Epithelial cell of prostate (primary cell): ENCODE measurements at places on chromosomes 16 and 17.

DNA sequence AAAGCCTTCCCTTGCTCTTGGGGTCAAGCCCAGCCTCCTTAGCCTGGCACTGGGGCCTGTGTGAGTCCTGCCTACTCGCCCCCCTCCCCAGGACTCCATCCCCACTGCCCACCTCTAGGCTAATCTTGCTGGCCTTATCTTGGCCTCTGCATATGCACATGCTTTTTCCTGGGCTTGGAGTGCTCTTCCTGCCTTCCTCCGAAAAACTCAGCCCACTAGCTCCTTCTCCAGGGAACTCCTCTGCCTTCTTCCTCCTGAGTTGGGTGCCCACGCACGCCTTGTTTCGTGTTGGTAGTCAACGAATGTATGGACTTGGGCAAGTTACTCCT is 16.5 kb downstream of the TBX2 start:
- DNase-seq, result no peak

GRCh38 chr17:55421179-55421934 is at the start of gene MMD:
Gene MMD (minus strand): TSS chr17:55421835. CDS start chr17:55421695, 140 bp downstream.
- no peak for DNase-seq

DNA sequence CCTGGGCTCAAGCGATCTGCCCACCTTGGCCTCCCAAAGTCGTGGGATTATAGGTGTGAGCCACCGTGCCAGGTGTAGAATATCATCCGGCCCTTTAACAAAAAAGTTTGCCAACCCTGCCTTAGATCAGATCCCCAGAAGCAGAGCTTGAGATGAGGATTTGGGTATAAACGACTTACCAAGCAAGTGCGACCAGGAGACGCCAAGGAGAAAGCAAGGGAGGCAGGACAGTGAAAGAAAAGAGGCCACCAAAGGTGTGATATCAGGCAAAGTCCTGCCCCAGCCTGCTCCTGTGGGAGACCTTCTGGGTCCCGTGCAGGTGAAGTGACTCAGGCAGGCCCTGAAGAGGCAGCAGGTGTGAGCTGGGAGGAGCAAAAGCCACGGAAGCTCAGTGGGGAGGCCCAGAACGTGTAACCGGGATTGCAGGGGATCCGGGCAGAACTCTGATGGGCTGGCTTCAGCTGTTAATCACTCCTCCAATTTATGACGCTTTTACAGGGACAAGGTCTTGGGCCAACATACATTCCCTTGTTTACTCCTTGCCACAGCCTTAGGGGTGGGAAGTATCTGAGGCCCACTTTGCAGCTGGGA is 14.1 kb upstream of the CALB2 start:
- no peak for DNase-seq

- DNase-seq, result no peak
These were observed 19.9 kb upstream of the RSL1D1 start for GRCh38 chr16:11871193-11871592.

DNA sequence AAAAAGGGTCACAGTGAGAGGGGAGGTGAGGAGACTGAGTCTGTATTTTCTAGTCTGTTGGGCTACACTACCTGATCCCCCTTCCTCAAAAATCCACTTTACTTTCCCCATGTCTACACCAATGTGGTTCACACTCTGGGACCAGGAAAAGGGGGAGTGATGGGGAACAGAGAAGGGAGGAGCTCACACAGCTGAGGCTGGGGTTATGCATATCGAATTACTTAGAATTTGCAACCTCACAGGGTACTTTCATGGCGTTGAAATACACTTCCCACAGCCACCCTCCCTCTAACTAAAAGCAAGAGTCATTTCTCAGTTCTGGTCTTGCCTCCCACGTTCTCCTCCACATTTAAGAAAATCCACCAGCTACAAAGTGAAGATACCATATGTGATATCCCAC is 14.1 kb downstream of the MAPT start:
- DNase-seq, result no peak
